Dermis blood vessel endothelial cell (primary cell): ENCODE measurements at places on chromosomes 1 and 21. TPM values are rescaled to one million over a fixed set of nuclear protein-coding genes. Genes with fewer than 3 reads are reported as not detected.

GRCh38 chr1:97849345-97850340, 71.2 kb downstream of the DPYD start:
- DNase-seq: peak; percentile 76

Gene LCE1F
- not detected in 2 replicates for total RNA-seq

Gene ARHGEF19
- total RNA-seq: 2.7 and 3.3 TPM in 2 replicates

Gene BGLAP
- 0.19 TPM in 1 of 2 replicates, not detected in the other for total RNA-seq

Gene IL24
- not detected in 2 replicates for total RNA-seq

Gene CD5L
- not detected in 2 replicates for total RNA-seq

- no peak for DNase-seq
These were observed 55.9 kb upstream of the SPOCD1 start for GRCh38 chr1:31871703-31872102.

Gene CAPN9
- not detected in 2 replicates for total RNA-seq

Gene PLA2G2C
- not detected in 2 replicates for total RNA-seq

DNA sequence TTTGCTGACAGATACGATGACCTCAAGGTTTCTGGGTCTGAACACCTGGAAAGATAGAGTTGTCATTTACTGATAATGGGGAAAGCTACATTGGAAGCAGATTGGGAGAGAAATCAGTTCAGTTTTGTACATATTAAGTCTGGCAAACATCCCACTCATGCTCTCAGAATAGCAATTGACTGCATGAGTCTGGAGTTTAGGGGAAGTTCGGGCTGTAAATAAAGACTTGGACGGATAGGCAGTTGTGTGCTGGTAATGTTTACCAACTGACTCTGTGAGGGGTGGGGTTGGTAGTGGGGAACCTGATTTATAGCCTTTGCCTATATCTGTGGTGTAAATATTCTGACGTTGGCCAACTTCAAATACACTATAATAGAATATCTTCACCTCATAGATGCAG, 4.0 kb downstream of the H6PD start:
- DNase-seq: peak; percentile 62

Gene GPR37L1
- total RNA-seq: under 0.01 TPM in 1 of 2 replicates, not detected in the other

Gene SLX9
- 24.8 and 32.7 TPM in 2 replicates for total RNA-seq

GRCh38 chr1:172754609-172755008, 95.7 kb downstream of the FASLG start:
- no peak for DNase-seq

Gene KCNN3
- 1.7 and 3.6 TPM in 2 replicates for total RNA-seq

Gene AMY1C
- total RNA-seq: not detected in 2 replicates

DNA sequence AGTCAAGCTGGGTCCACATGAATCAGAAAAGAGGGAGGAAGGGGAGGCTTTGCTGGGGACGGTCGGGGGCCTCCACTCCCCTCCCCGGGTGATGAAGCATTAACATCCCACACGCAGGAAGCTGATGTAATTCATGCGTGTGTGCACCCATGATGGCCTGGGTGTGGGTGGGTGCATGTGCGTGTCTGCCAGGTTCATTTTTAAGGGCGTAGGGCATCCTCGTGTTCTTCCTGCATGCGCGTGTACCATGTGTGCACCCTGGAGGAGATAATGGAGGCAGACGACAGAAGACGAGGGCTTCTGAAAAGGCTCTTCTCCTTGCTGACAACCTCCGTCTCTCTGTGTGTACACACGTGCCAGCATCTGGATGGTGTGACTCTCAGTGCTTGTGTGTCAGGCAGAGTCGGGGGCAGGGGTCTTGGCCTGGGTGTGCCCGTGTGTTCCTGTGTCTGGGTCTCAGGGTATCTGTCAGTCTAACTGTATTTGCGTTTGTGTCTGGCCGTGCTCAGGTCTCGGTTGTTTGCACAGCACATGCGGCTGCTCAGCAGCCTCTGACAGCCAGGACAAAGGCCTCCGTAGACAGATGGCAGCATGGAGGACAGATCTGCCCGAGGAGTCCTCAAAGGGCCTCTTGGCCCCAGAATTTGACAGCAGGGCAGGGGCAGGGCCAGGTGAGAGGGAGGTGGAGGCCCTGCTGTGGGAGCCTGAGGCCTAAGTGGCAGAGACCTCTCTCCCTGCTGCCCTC, 2.4 kb downstream of the RAP1GAP start:
- DNase-seq: no peak

Gene LAD1
- 0.09 and 0.68 TPM in 2 replicates for total RNA-seq

DNA sequence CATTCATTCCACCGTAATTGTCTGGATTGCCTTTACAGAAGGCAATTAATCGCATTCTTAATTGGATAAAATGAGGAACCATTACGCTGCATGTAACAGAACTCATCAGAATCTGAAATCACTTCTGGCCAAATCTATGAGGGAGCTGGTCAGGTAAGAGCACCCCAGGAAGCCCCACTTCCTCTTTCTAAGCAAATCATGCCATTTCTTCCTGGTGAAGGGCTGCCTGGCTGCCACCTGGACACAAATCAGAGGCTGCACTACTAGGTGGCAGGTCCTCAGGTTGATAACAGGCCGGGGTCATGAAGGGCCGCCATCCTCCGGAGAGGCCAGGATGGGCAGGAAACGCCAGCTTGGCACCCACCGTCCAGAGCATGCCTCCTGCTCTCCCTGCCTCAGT, 73.7 kb downstream of the CAPZB start:
- DNase-seq: no peak

DNA sequence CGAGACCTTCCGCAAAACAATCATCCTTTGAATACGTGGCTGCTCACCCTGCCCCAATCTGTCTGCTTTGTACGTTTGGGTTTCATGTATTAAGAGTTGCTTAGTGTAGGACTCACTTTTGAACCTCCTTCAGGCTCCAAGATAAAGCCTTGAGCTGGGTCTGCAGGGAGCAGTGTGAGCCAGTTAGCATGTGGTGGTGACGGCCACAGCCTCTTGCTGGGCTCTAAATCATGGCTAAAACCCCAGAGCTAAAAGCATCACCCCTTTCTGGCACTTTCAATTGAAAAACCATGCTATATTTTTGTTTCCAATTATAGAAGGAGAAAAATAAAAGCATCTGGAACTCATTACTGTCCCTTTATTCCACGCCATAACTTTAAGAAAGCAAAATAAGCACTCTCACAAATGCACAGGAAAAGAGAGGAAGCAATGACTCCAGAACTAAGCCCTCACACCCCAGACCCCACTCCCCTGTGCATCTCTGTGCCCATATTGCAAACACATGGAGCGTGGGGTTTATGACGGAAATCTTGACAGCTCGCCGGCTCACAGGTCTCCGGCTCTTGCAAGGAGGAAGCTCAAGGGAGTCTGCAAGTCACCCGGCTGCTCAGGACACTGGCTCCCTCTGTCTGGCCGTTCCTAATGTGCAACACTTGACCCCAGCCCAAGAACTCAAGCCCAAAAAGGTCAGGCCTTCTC, 135.5 kb downstream of the MIS18A start:
- DNase-seq: no peak

GRCh38 chr1:200448034-200448762, 38.4 kb upstream of the ZNF281 start:
- no peak for DNase-seq

DNA sequence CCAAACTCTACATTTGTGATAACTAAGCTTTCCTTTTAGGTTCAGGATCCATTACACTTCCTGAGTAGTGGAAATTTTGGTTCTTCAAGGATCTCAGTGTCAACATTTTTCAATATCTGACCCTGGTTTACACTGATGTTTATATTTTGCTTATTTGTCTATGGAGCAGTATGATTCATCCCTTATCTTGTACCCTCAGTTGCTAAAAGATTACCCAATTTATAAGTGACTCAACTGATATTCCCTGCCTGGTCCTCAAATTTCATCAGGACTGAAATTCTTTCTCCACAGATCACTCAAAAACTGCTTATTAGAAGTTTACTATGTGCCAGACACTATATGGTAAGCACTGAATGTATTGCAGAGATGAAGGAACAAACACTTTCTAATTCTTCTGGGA, 139.1 kb upstream of the CHRM3 start:
- no peak for DNase-seq

Gene TRIM67
- not detected in 2 replicates for total RNA-seq

Gene CLCA1
- not detected in 2 replicates for total RNA-seq

GRCh38 chr1:43247256-43247921, 22.4 kb upstream of the TMEM125 start:
- DNase-seq: no peak

DNA sequence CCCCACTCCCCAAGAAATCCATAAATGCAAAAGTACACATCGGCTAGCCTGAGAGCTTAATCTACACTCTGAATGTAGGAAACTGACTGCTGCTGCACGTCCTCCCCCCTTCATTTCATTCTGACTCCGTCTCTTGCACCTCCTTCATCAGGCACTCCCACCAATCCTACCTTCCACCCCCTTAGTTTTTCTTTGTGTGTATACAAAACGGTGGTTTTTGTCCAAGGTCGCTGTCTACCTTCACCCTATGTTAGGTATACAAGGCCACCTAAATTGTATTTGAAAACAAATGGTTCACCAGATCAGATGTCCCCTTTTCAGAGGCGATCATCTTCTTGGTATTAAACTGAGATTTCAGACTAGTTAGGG, 1.9 kb downstream of the WDR26 start:
- peak; percentile 33 for DNase-seq

DNA sequence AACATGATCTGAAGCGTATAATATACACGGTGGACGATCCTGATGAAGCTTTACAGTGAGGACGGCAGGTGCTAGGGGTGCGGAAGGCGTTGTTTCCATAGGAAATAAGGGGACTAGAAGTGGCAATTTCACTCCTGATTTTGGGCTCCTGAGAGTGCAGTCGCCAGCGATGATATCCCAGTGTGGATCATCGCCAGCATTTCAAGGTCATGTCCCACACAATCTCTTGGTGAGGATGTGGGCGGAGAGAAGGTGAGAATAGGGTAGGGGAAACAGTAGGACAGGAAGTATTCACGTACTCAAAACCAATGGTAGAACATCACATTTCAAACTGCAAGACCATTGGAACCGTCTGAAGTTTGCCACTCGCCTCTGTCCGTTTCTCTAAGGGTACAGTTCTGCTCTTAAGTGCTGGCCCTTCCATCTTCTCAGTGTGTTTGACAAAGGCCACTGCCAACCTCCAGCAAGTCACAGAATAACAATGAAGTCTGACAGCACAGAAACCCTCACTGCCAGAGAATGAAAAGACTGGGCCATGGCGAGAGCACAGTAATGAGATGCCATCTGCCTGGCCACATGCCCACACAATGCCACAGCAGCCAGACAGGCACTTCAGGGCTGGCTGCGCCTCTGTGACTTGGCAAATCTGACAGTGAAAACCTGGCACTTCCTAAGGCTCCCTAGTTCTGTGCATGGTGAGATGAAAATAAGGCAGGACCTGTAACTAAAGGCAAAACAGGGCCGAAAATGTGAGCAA, 27.9 kb downstream of the PCSK9 start:
- no peak for DNase-seq

DNA sequence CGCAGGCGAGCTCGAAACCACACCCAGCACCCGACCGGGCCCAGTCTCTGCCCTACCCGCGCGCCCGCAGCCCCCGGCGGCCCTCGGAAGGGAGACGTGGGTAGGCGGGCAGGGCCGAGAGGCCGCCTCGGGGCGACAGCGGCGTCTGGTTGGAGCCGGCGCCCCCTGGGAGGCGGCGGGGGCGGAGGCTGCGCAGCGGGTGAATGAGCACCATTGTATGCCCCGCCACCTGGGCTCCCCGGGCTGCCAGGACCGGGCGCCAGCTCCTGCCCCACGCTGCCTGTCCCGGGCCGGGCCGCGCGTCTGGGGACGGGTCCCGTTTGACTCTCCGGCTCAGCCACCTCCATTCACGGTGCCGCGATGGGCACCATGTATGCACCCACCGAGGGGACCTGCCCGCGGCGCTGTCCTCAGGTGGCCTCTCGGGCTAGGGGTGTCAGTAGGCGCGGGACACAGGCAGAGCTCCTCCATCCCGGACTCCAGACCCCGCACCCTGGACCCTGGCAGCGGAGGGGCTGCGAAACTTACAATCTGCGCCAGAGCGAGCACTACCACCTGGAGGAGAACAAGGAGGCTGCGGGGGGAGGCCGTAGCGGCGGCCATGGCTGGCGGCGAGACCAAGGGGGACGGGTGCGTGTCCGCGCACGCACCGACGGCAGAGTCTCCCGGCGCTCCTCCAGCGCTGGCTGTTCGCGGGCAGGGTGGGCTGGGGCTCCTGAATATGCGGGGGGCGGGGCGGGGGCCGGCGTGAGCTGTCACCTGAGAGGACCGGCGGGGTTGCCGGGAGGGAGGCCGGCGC, at the start of gene COL9A2:
Gene COL9A2, minus strand, starts transcription at position 692 of the 799 bp plus-strand sequence. Its CDS starts 89 bp downstream, at position 603.
- DNase-seq: peak; percentile 28

GRCh38 chr1:31027693-31028526, 37.6 kb downstream of the PUM1 start:
- peak; percentile 59 for DNase-seq

- peak; percentile 77 for DNase-seq
These were observed 32.1 kb upstream of the EPHX4 start for GRCh38 chr1:91997607-91998195.

Gene EDN2
- 0.17 TPM in 1 of 2 replicates, not detected in the other for total RNA-seq

DNA sequence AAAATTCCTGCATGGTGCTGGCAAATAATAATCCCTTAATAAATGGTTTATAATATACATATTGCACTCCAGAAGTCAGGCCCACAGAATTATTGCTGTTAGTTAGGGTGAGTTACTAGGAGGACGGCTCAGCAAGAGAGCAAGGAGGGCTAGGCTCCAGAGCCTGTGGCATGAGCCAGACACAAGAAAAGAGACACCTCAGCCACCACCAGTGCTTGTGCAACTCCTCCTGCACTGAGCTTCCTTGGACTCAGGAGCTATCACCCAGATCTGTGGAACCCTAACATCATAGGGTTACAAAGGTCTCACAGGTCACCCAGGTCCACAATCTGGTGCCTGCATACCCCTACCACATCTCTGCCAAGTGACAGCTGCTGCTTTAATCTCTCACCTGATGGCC, 12.8 kb upstream of the LRRC8D start:
- no peak for DNase-seq

Gene CD1B
- total RNA-seq: not detected in 2 replicates

Gene INKA2
- total RNA-seq: 9.7 and 12.2 TPM in 2 replicates

DNA sequence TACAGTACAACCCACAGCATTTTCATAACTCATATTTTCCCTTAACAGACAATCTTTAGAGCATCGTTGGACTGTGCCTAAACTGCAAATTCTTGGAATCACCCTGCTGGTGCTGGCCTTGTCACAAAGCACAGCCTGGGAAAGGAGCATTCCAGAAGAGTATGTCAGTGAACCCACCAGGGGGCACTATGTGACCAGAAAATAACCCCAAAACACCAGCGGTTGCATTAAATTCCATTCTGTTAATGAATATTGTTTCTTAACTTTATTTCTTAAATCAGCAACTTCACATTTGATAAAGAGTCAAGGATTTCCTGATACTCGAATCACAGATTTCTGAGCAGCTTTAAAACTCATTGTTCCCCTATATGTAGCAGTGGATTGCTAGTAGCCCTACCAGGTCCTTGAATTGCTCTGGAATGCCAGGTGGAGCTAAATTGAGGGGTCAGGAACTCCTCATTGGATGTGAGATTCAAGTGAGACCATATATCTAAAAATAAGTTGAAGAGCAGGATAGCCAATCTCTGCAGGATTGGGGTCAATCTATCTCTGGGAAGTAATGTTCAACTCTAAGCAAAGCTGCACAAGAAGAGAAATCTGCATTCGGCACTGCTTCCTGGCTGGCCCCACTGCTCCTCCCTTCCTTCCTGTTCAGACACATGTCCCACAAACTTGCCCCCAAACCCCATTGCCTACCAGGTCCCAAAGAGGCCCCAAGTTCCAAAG, 12.7 kb upstream of the RAB4A start:
- DNase-seq: peak; percentile 84

Gene TCHH
- 0.05 and 0.17 TPM in 2 replicates for total RNA-seq
